ENCODE measurements at places on chromosomes 12 and 14. TPM values are rescaled to one million over a fixed set of nuclear protein-coding genes. Genes with fewer than 3 reads are reported as not detected.

DNA sequence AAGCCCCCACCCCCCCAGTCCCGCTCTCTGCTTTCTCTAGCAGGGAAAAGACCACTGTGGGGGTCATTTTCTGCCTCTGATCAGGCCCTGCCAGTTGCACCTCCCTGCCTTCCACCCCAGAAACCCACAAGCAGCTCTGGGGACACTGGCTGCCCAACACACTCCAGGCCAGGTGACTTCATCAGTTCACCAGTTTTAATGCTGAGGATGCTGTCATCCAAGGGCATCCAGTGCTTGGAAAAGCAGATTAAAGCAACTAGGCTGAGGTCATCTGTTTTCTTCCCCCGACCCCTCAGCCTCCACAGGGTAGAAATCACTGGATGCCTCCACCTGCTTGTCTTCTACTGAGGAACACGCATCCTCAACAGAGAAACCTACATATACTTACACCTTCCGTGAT is 282.4 kb downstream of the DPF3 start:
- DNase-seq: no peak

GRCh38 chr12:54378796-54379397 is 5.6 kb downstream of the ZNF385A start:
- no peak for DNase-seq

DNA sequence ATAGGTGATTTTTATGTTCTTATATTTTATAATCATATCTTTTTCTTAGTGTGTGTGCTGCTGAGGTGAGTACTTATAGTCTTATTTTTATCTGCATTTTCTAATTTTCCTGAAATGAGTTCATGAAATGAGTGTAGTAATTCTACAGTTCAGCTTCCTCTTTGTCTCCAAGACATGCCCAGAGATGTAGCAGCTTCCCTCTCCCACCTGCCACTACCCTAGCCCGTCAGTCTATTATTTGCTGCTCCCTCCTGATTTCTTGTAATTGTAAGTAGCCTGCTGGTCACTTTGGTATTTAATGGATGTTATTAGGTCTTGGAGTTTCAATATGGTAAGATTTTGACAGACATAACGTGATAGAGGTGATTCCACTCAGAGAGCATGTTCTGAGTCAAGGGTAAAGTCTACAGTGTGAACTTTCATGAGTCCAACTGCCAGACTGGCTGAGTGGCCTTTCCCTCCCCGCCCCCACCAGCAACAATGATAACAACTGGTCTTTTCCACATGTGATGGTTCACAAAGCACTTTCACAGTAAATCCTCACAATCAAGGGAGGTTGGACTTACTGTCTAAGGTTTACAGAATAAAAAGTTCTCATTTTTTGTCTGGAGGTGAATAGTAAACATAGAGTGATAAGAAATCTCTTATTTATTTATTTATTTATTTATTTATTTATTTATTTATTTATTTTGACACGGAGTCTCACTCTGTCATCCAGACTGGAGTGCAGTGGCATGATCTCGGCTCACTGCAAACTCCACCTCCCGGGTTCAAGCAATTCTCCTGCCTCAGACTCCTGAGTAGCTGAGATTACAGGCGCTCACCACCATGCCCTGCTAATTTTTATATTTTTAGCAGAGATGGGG is 4.2 kb upstream of the RIPK3 start:
- DNase-seq: no peak

DNA sequence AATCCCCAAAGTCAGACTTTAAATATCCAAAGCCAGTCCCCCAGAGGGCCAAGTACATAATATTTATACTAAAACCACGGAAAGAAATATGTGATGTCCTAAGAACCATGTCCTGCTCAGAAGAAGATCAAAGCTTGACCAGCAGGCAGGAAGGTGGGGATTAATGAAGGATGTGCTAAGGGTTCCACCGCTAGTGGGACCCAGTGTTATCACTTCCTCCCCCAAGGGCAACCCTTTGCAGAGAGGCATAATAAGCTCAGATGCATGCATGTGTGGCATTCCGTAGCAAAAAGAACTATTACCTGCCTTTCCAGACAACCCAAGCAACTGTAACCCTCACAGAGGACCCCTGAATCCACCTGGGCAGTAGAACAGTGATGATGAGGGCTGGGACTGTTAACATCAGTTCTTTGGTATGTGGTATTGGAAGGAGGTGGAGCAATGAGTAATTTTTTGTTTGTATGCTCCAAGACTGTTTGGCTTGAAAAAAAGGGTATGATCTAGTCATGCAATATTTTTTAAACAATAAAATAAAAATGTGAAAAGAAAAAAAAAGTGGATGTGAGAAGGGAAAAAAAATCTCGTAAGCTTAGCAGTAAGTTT is 71.7 kb upstream of the ETV6 start:
- no peak for DNase-seq

GRCh38 chr12:62757048-62757447 is 177.9 kb downstream of the PPM1H start:
- DNase-seq: no peak

DNA sequence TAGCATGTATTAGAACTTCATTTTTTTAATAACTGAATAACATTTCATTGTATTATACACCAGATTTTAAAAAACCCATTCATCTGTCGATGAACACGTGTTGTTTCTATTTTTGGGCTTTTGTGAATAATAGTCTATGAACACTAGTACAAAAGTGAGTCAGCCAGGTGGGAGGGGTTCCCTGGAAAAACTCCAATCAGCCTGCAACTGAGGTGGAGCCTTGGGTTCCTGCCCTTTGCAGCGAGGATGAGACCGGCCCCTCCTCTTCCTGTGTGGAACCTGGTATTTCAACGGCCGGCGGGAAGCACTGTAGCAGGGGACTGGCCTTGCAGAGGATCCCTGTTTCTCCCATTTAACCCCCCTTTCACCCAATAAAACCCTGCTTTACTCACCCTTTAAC is 56.1 kb downstream of the LMNTD1 start:
- no peak for DNase-seq

DNA sequence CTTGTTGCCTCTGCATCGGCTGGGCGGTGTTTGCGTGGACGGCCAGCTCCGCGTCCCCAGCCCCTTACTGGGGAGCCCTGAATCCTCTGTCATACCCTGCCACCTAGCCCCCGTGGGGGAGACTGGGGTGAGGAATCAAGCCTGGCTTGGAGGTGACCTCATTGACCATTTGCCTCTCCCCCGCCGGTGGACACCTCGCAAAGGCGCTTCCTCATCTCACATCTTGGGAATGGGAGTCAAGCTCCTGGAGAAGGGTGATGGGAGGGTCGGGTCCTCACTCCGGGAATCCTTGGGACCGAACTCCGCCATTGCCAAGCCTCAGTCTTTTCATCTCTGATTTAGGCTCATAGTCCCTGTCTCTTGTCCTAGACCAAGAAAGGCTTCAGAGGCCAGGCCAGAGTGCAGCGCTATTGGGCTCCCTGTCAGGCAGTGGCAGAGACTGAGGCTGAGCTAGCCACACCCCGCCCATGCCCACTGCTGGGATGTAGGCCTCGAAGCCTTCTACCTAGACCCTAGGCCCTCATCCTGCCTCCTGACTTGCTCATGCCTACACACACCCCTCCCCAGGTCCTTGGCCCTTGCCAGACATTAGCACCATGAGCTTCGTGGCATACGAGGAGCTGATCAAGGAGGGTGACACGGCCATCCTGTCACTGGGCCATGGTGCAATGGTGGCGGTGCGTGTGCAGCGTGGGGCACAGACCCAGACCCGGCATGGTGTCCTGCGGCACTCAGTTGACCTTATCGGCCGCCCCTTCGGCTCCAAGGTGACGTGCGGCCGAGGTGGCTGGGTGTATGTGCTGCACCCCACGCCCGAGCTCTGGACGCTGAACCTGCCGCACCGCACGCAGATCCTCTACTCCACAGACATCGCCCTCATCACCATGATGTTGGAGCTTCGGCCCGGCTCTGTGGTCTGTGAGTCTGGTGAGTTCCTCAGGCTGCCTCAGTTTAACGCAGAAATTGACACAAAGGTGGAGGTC is 678 bp downstream of the TRMT61A start:
- no peak for DNase-seq

- DNase-seq: no peak
These were observed 183.7 kb downstream of the CPNE8 start for GRCh38 chr12:38721611-38722252.

DNA sequence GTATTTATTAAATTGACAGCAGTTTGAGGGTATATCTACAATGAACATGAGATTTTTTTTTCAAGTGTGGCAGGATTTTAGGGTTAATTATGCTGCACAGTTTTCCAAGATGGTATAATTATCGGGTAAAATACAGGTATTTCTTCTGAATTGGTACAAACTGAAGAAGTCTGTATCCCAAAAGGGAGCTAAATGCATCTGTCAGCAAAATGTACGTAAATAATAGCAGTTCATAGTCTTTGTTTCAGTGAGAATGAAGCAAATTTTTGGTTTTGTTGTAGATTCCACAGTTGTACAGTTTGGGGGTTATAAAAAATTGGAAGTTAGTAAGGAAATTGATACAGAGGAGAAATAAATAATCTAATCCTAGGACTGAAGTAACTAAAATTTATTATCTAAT is 63.3 kb downstream of the RAD52 start:
- no peak for DNase-seq

DNA sequence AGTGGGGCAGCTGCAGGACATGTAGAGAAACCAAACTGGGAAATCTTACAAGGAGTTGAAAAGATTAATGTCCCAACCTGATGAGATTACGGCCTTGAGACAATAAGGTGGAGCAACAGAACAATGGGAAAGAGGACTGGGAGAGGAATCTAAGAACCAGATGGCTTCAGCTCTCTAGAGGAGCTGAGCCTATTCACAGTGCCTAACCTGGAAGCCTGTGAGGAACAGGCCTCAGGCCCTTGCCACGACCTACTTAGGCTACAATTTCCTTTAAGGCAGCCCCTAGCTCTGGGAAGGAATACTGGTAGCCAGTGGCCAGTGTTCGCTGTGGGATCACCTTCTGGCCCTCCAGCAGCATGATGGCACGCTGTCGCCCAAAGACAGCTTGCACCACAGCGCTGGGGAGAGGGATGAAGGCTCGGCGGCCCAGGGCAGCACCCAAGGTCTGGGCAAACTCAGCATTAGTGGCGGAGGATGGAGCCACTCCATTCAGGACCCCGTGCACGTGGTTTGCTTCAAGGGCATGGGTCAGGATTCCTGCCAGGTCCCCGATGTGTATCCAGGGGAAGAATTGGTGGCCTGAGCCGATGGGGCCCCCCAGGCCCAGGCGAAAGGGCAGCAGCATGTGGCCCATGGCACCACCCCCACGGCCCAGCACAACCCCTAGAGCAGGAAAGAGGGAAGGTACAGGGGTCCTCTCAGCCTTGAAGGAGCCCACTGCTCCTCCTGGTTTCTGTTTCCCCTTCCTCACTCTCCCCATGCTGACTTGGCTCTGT is 2.6 kb downstream of the SDR39U1 start:
- no peak for DNase-seq

GRCh38 chr12:56278905-56279304 is 12.2 kb downstream of the COQ10A start:
- no peak for DNase-seq

DNA sequence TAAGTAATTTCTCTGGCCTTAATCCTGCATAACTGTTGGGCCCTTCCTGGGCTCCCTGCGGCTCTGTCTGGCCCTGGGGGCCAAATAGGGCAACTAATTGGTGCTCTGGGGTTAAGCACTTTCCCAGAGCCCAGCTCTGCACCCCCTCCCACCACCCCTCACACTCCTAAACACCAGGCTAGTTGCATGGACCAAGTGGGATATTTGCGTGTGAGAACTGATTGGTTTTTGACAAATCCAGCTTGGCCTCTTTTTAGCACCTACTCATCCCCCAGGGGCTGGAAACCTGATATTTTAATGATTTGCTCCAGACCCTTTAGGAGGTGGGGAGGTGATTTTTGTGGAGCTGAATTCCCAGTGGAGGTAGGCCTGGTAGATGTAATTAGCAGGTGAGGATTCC is 91.9 kb downstream of the DICER1 start:
- no peak for DNase-seq

The FSCB gene
- 0.10 TPM for total RNA-seq

The KLHL33 gene
- total RNA-seq: 0.30 TPM

The MAP3K9 gene
- 6.9 TPM for total RNA-seq

The BEGAIN gene
- total RNA-seq: 1.4 TPM
